ENCODE measurements at places on chromosomes 7 and 10. TPM values are rescaled to one million over a fixed set of nuclear protein-coding genes. Genes with fewer than 3 reads are reported as not detected.

NUTM2A gene
- polyA plus RNA-seq: 4.8 TPM

SPRN gene
- polyA plus RNA-seq: 4.6 TPM

HOXA2 gene
- 11.0 TPM for polyA plus RNA-seq

AMZ1 gene
- 0.43 TPM for polyA plus RNA-seq

UBTD1 gene
- 12.5 TPM for polyA plus RNA-seq

HOXA9 gene
- polyA plus RNA-seq: 118 TPM

RPEL1 gene
- polyA plus RNA-seq: 0.21 TPM

PARG gene
- 32.9 TPM for polyA plus RNA-seq

SPDYE8 gene
- 0.64 TPM for polyA plus RNA-seq

SLC29A4 gene
- 33.8 TPM for polyA plus RNA-seq

PNLIP gene
- polyA plus RNA-seq: not detected

ADAM22 gene
- polyA plus RNA-seq: 13.2 TPM

ZNF479 gene
- not detected for polyA plus RNA-seq

ZNF117 gene
- polyA plus RNA-seq: 24.9 TPM

CCL24 gene
- polyA plus RNA-seq: 0.93 TPM

DNA sequence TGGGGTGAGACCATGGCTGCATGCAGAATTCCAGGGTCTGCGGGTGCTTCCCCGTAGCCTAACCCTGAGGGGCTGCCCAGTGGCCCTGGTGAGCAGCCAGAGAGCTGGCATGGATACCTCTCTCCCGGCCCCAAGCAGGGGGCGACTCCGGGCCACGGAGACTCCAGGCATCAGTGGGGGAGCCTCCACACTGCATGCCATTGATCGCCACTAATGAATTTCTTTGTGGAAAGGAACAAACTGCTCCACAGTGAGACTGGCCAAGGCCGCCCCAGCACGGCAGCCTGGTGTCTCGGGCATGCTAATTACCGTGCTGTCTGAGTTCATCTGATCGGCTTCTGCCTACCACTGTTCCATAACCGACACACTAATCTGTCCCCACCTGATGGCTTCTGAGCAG, 184.4 kb downstream of the GRID1 start:
- DNase-seq: no peak

DNA sequence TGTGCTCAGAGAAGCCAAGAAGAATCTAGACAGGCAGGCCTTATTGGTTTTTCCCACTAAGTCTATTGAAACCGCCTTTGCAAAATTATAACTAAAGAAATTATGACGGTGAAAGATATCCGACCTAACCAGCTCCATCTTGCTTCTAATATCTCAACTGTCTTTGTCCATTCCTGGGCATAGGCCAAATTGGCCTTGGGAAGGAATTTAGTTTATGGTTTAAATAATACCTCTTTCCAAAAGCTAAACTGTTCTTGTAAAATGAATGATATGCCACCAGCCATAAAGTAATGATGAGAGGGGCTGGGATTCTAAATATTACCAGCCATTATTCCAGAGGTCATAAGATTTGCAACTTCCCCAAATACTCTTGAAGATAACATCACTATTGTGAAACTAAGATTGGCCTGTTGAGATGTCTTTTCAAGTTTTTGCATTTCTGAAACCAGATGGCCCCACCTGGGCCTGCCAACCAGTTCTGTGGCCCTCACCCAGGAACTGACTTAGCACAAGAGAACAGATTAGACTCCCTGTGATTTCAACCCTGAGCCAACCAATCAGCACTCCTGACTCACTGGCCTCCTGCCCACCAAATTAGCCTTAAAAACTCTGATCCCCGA, 41.2 kb upstream of the SLC35G1 start:
- no peak for DNase-seq

- DNase-seq: no peak
Observed at GRCh38 chr10:77168861-77169260, 468.7 kb downstream of the KCNMA1 start.

GRCh38 chr10:7184660-7185366, 226.0 kb downstream of the SFMBT2 start:
- no peak for DNase-seq

DNA sequence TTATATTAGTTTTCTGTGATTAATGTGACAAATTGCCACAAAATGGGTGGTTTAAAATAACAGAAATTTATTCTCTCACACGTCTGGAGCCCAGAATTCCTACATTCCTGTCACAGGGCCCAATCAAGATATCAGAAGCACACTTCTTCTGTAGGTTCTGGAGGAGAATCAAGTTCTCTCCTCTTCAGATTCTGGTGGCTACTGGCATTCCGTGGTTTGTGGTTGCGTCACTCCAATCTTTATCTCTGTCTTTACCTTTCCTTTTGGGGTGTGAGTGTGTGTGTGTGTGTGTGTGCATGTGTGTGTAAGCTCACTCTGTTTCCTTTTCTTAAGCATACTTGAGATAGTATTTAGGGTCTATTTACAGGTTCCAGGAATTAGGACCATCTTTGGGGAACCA, 115.5 kb upstream of the DKK1 start:
- no peak for DNase-seq

GRCh38 chr10:18664841-18665478, 5.7 kb downstream of the ARL5B start:
- no peak for DNase-seq

DNA sequence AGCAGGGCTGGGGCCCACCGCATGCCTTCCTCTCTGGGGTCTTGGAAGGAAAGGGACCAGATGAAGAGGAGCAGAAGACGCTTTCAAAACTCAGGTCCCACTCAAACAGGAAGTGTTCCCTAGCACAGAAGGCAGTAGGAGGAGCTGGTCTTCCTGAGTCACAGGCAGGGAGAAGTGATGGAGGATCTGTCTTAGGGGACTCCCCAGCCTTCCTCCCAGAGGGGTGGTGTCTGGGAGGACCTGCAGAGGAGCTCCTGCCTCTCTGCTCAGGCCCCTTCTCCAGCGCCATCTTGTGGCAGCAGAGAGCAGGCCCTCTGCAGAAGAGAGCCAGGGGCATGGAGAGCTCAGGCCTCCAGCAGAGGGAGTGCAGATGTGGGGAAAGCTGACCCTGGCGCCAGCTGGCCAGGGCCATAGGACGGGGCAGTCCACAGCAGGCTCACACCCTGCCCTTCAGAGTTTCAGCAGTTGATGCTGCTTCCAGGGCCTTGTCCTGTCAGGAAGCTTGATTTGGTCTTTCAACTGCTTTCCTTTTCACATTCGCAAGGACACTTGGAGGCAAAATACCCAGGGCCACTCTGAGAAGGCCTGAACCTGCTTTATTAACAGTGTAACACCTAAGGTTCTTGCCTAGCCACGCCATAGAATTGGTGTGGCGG, 62.2 kb upstream of the TARP start:
- DNase-seq: peak; percentile 77

DNA sequence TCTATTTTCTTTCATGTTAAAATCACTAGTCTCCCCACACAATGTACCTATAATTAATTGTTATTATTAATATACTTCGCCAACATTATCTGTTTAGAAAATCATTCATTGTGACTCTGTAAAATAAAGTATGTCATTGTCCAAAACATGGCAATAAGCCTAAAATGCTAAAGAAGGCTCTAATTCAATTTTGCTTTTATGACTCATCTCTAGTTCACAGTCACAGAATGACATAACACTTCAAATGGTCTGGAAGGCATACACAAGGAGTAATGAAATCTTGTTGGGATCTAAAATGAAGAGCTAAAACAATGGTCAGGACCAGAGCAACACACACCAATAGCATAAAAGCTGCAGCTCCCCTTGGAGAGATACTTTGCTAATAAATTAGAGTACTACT, 505.8 kb downstream of the GPAM start:
- no peak for DNase-seq

GRCh38 chr10:94353336-94353735, 9.4 kb downstream of the NOC3L start:
- DNase-seq: no peak

GRCh38 chr10:69669409-69669808, 39.4 kb downstream of the FAM241B start:
- no peak for DNase-seq

- DNase-seq: no peak
Observed at GRCh38 chr7:38318241-38318640, 44.8 kb upstream of the TARP start.

DNA sequence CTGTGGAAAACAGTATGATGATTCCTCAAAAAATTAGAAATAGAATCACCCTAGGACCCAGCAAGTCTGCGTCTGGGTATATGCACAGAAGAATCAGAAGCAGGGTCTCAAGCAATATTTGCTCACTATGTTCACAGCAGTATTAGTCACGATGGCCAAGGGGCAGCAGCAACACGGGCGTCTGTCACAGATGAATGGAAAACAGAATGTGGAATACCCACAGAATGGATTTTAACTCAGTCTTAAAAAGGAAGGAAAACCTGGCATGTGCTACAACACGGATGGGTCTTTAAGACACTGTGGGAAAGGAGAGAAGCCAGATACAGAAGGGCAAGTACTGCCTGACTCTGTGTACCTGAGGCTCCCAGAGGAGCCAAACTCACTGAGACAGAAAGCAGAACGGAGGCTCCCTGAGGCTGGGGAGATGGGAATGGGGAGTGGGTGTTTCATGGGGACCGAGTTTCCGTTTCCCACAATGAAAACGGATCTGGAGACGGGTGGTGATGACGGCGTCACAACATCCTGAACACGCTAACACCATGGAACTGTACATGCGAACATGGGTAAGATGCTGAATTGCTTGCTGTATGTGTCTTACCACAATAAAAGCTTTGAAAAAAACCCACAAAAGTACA, 36.7 kb upstream of the INPP5A start:
- DNase-seq: no peak

- DNase-seq: no peak
Observed at GRCh38 chr7:143456992-143457793, 13.9 kb downstream of the TAS2R60 start.

- DNase-seq: no peak
Observed at GRCh38 chr10:118207470-118208007, 134.6 kb downstream of the FAM204A start.

- no peak for DNase-seq
Observed at GRCh38 chr10:74337330-74338016, 186.5 kb downstream of the ADK start.

GRCh38 chr7:148050492-148051158, 539.9 kb upstream of the C7orf33 start:
- no peak for DNase-seq

DNA sequence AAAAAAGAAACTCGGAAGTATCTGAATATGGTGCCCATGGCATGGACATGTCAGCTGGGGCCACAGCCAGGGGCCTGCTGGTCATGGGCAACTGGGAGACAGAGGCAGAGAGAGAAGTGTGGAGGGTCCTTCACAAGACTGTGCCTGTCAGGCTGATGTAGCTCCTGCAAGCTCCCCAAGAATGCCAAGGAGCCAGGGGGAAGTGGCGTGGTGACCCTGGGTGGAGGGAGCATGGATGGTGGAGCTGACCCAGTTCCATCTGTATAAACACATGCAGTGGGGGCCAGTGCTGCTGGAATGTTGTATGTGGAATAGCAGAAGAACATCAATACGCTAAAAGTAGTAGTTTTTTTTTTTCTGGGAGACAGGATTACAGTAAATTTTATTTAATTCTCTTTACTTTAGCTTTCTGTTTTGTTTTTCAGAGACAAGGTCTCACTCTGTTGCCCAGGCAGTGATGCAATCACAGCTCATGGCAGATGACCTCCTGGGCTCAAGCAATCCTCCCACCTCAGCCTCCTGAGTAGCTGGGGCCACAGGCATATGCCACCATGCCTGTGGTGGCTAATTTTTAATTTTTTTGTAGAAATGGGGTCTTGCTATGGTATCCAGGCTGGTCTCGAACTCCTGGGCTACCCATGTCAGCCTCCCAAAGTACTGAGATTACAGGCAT, 10.5 kb upstream of the ZMIZ2 start:
- no peak for DNase-seq

DNA sequence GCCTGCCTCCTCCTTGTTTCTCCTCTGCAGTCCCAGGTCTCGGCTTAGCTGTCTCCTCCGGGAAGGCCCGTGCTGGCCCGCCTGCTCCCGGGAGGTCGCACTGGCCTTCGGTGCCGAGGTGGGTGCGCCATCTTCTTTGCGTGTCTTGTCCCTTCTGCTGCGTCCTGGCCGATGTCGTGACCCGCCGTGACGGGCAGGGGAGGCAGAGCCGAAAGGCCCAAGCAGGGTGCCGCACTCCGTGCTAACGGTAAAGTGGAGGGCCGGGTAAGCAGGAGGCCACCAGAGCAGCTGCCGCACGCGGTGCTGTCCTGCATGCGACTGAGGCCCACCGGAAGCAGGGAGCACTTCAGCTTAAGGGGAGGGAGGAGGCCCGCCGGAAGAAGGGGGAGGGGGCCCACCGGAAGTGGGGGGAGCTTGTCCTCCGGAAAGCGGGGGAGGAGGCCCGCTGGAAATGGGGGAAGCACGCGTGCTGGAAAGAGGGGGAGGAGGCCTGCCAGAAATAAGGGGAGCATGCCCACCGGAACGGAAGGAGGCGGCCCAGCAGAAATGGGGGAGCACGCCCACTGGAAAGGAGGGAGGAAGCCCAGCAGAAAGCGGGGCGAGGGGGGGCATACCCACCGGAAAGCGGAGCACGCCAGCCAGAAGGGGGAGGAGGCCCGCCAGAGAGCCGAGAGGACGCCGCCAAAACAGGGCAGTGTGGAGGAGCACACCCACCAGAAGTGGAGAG, 71.4 kb downstream of the PROSER2 start:
- DNase-seq: no peak

DNA sequence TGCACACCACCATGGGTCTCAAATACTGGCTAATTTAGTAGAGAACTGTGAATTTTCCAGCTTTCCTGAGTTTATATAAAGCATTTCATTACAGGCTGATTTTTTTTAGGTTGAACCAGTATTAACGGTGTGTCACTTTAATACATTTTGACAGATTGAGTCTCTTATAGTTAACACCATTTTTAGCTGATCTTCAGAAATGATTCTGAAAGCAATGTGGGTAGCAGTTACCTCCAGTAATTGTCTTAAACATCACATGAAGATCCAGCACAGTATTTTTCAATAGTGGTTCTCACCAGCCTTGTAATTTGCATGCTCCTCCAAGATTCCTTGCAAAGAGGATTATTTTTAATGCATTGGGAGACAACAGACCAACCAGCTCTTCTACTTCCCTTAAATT, 693.6 kb downstream of the PHTF2 start:
- no peak for DNase-seq

GRCh38 chr10:132619927-132620326, 82.3 kb downstream of the INPP5A start:
- no peak for DNase-seq

- DNase-seq: no peak
Observed at GRCh38 chr10:121168545-121169216, 317.5 kb downstream of the WDR11 start.

GRCh38 chr7:32206987-32207386, 136.8 kb upstream of the PDE1C start:
- peak; percentile 5 for DNase-seq

GRCh38 chr10:117960345-117960935, 86.3 kb downstream of the RAB11FIP2 start:
- no peak for DNase-seq

GRCh38 chr10:18476076-18476647, 175.2 kb downstream of the NSUN6 start:
- DNase-seq: no peak

DNA sequence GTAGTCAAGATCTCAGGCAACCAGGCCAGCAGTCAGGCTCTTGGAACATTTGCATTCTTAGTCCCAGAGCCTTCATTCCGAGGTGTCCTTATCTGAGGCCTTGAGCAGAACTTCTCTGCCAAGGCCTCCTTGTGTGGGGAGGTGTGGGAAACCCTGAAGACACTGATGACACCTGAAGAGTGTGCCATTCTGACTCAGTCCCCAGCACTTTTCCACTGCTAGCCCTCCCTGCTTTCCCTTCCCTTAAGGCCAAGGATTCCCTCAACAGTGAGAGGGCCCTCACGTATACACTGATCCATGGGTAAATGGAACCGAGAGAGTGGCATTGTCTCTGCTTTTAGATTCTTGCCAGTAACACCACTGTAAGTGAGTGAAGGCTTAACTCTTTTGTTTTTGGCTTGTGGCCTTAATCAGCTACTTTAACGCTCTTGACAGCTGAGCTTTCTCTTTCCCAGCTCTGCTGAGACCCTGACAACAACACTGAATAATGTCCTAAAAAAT, 30.3 kb downstream of the TRDMT1 start:
- no peak for DNase-seq

Measured in renal pelvis (tissue), 12 donors.